ENCODE measurements at places on chromosomes 7 and 10. TPM values are rescaled to one million over a fixed set of nuclear protein-coding genes. Genes with fewer than 3 reads are reported as not detected.
A peak's percentile ranks its signal among the peaks of the same experiment; 100 is the strongest.

GPR15LG gene
- 0.97 TPM for polyA plus RNA-seq

DNA sequence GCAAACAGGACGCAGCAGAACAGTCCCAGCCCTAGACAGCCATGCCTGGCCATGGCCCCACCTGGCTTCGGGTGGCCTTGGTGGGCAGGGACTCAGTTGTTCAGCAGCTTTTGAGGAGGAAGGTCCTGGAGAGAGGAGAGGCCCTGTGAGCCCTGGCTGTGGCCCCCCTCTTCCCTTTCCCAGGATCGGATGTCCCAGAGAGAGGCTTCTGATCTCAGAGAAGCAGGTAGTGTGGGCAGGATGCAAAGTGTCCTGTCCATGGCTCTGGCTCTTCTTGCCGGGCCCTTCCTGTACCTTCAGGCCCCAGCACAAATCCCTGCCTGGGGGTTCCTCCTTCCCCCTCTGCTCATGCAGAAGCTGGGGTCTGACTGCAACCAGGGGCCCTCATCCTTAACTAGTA lies 1.6 kb downstream of the PRRT4 start:
- no peak for DNase-seq

- DNase-seq = peak; percentile 35
These were observed 155.0 kb downstream of the GALNT17 start for GRCh38 chr7:71286924-71287323.

DNA sequence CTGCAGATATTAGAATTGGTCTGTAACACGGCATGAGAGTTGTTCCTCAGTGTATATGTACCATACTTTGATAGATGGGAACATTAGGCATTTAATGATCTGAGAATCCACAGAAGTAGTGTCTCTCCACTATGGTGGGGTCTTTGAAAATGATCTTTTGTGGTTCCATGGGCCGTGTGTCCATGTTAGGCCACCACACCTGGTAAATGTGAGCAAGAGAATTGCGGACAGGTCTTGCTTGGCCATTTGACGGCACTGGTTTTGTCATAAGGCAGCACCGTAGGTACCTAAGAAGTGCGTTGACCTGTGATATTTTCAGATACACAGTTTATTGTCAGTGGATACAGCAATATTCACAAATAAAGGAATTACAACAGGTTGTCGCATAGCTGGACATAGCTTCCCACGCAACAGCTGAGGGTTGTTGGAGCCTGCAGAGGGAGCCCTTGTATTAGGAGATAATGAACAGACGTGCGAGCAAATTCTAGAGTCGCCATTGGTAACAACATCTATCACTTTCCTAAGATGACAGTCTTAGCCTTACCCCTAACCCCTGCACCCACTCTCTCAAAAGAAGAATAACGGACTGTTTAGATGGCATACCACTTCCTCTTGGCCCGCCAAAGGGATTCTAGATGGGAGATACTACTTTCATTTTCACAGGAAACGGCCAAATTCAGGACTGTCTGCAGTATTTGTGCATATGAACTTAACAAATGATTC lies 111.4 kb downstream of the COL28A1 start:
- peak; percentile 62 for DNase-seq

DNA sequence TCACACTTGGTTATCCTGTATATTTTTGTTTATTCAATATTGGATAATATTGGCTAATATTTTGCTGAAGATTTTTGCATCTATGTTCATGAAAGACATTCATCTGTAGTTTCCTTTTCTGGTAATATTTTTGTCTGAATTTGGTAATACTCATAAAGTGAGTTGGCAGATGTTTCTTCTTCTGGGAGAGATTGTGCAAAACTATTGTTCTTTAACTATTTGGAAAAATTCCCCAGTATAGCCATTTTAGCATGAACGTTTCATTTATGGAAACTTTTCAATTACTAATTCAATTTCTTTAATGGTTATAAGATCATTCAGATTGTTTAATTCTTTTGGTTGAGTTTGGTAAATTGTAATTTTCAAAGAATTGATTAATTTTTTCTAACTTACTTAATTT lies 560.8 kb upstream of the FZD8 start:
- no peak for DNase-seq
